Hippocampal formation (tissue), 2 donors: ENCODE measurements at places on chromosomes 12 and 14.

DNA sequence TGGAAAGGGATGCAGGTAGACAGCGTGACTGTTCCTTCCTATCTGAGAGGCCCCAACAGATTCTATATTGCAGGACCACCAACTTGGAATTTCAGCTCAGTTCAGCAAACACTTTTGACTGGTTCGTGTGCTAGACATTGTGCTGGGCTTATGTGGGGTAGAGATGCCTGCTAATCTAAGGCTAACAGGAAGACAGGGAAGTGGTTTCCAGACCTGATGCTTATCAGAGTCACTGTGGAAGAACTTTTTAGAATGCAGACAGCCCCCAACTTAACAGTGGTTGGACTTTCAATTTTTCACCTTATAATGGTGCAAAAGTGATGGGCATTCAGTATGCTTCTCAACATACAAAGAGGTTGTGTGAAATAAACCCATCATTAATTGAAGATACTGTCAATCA is 32.2 kb downstream of the NTF3 start:
- DNase-seq, result no peak

- DNase-seq, result no peak
These were observed 25.9 kb upstream of the MAPKAPK5 start for GRCh38 chr12:111816065-111816615.

GRCh38 chr14:76908834-76909233 is 82.6 kb downstream of the LRRC74A start:
- DNase-seq, result no peak

DNA sequence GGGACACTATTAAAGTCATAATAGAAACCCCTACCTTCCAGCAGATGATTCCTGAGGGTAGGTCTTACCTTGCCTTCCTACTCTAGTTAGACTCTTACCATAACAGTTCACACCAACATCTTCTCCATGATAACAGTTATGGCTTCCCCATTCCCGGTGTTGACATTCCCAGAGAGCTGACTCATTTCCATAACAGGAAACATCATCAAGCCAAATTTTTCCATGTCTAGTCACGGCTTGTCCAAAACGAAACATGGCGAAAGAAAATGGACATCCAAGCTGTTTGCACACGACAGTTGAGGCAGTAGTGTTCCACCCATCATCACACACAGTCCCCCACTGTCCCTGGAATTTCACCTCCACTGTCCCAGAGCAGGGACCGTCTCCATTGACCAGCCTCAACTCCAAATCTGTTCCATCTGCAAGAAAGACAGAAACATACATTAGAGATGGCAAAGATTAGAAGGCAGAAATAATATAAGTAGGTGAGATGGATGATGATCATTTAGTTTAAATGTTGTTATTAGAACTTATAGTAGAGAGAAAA is 10.6 kb downstream of the CD163L1 start:
- DNase-seq, result no peak

DNA sequence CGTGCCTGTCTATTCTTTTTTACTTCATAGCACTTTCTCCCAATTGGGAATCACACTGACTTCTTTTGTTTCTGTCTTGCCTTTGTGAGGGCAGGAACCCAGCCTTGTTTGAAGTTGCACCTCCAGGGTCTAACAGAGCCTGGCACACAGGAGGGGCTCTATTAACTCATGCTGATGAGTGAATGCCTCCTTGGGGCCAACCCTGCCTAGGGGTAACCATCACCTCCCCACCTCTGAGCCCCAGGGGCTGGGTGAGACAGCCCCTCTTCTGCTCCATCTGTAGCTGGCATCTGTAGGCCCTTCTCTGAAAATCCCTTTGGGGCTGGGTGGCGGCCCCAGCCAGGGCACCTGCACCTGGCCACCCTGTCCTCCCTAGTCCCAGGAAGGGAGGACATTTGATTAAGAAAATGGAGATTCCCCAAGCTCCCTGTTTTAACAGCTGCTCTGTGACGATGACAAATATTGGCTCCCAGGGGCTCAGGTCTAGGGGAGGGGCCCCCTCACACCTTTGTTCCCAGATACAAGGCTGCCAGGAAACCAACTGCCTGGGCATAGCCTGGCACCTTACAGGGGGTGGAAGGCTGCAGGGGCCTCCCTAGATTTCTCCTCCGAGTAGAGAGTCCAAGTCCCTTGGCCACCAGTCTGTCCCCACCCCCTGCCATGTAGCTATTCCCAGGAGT is 11.8 kb downstream of the TAMALIN start:
- DNase-seq, result no peak

DNA sequence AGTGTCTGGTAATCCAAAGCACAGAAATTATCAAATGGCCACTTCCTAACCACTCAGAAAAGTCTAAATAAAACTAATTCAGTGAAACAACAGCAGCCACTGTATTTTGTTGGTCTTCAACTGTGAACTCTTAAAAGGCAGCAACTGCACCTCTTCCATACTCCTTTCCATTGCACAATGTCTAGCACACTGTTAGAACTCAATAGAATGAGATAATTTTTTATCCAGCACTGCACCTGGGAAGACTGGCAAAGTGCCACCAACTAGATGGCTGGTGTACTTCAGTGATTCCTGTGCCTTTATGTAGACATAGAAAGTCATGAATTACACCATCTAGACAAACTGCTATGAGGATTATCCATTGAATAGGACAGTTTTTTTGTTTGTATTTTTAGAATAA is 26.2 kb downstream of the LGR5 start:
- no peak for DNase-seq

DNA sequence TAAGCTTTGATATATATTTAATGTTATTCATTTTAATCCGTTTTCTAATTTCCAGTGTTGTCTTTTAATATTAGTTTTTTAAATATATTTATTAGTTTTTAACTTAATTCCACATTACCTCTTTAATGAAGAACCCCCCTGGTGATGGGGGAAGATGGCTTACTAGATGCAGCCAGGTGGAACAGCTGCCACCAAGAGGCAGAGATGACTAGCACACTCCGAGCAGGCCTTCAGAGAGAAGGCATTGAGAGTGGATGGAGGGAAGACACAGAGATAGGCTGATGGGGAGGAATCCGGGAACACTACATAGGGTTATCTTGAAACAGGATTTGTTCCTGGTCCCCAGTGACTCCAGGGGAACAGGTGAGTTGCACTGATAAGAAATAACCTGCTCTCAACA is 771.6 kb downstream of the LRFN5 start:
- DNase-seq, result no peak

GRCh38 chr12:750366-751191 is 1.8 kb upstream of the WNK1 start:
- DNase-seq, result peak; percentile 27

- DNase-seq, result no peak
These were observed 70.4 kb downstream of the SDR9C7 start for GRCh38 chr12:56863789-56864188.

DNA sequence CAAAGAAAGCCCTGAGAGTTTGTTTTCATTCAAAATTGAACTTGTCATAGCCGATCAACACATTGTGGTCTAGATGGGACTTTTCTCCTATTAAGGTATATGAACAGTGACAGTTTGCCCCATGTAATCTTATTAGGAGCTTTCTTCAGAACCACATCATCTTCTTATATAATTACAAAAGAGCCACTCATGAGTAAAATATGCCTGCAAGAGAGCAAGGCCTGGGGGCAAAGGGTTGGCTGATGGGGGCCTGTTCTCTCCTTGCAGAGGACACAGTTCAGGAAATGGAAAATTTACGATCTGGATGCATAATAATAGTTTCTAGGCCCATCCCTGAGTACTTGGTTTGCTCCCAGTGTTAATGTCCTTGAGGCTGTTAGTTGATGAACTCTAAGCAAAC is 87.8 kb downstream of the FLRT2 start:
- no peak for DNase-seq

- DNase-seq, result peak; percentile 29
These were observed 75.3 kb upstream of the TMPO start for GRCh38 chr12:98439981-98440581.

DNA sequence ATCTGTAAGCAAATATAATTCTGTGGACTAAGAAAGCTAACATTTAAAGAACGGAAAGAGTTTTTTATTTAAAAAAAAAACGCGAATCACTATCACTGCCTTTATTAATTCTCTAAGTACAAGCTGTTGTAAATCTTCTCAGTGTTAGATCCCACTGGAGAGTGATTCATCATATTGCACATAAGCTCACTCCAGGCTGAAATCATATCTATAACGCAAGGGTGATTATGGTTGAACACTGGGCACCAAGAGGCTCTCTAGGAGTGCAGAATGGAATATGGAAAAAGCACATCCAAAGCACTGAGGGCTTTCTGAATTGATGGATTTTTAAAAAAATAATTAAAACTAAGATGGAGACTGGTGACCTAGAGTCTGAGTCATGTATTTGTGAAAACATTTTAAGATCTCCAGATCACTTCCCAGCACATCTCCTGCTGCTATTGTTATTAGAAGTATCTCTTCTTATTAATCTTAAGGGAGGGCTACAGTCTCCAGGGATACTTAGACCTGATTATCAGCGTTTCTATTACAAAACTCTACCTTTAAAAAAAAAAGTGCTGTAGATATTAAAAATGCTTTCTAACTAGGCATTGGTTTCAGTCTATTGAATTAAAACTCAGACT is 1106.8 kb downstream of the AACS start:
- no peak for DNase-seq

DNA sequence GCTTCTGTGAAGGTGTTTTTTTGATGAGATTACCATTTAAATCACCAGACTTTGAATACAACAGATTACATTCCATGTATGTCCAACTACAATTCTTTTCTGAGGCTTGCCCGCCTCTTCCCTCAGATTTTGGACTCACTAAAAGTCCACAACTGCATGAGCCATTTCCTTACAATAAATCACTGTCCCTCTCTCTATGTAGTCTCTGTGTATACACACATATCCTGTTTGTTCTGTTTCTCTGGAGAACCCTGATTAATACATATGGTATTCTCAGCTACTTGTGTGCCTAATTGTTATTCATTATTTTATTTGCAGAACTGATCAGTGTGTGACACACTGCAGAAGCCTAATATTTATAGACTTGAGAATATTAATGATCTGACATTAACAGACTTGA is 2.4 kb upstream of the MIPOL1 start:
- DNase-seq, result no peak

DNA sequence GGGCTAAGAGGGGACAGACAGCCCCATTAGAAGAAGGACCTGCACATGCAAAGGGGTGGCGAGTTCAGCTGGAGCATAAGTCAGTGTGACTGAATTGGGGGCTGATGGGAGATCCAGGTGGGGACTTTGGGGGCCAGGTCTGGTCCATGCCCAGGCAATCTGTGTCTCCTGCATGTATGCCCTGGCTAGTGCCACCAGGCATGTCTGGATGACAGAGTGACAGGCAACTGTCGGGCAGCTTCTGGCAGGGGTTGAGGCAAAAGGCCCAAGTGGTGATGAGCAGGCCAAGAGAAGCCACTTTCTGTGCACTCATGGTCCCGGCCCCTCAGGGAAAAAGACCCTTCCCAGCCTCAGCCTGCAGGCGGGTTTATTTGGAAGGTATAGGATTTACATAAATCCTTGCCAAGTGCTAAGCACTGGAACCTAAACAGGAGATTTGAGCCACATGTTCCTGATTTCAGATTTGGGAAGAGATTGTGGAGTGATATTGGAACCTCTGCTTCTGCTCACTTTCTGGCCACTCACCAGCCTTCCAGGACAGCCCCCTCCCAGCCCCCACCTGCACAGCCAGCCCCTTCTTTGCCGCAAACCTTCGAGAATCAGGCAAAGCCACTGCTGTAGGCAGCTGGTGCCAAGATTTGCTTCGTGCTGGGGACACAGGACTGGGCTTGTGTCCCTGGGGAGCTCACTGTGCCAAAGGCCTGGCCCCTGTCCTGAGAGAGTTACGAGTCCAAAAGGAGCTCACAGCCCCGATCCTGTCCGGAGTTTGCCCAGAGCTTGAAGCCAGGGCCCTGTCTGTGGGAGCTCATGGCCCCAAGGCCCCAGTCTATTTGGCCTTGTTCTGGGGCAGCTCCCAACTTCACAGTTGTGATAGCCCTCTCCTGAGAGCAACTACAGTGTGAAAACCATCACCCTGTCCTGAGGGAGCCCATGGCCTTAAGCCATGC is 232.5 kb upstream of the RTL1 start:
- no peak for DNase-seq

DNA sequence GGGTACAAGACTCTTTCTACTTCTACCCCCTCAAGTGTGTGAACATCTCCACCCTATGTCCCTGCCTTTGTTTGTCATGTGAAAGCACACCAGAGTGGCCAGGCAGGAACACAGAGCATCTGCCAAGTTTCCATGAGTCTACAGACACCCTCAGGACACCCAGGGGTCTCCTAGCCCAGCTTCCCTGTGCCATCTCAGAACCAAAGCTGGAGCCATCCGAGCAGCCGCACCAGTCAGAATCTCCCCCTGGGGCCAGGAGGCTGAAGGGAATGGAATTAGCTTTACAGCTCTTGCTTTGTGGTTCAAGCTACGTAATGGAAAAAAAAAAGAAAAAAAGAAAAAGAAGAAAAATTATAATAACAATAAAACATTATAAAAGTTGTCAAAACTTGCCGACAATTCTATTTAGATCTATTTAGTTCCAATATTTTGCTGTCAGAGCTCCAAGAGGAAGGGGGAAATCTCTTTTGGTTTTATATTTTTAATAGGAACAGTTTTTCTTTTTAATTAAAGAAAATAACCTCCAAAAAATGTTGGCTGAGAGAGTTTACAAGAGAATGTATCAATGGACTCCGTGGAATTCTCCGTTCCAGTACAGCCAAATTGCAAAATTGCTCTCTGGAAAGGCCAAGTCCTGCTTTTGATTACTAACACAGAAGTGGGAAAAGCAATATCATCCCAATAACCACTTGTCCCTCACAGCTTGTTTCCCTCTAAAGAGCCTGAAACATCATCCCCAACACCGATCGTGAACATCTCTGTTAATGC is 37.1 kb downstream of the TBX5 start:
- DNase-seq, result no peak

GRCh38 chr12:66663611-66664010 is 15.3 kb downstream of the GRIP1 start:
- DNase-seq, result no peak

GRCh38 chr12:6322352-6322751 is 11.9 kb downstream of the PLEKHG6 start:
- DNase-seq, result no peak

- peak; percentile 88 for DNase-seq
These were observed 74.3 kb downstream of the RFLNA start for GRCh38 chr12:124369055-124369826.

DNA sequence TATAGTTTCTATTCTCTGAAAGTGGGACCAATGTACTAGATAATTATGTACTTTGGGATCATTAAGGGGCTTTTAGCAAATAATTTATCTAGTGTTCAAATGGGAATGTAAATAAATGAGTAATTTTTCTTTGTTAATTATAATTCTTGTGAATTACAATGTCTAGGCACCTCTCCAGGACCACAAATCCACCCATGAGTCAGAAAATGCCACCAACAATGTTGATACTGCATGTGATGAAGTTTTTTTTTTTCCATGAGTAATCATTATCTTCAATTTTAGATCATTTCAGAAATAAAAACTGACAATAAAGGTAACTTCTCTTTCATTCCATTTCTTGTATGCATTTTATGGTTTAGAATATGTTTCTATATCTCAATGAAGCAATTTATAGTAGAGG is 470.3 kb downstream of the VRK1 start:
- no peak for DNase-seq

DNA sequence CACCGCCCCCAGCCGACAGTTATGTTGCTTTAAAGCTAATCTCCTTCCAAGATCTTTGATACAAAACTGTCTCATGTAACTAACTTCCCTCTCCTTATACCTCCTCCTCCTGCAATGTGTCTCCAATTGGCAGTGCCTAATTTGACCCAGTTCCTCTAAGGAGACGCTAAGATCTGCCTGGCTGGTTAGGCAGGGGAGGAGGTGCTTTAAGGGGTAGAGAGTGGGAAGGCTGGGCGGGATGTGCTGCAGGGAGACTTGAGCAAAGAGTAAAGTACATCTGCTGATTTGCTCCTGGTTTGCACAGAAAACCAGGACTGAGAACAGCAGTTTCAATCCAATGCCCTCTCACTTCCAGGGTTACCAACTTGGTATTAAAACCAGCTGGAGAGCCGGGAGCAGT is 7.4 kb upstream of the IKZF4 start:
- DNase-seq, result peak; percentile 38
